ENCODE measurements at places on chromosomes 13 and 19. TPM values are rescaled to one million over a fixed set of nuclear protein-coding genes. Genes with fewer than 3 reads are reported as not detected.
A peak's percentile ranks its signal among the peaks of the same experiment; 100 is the strongest.

DNA sequence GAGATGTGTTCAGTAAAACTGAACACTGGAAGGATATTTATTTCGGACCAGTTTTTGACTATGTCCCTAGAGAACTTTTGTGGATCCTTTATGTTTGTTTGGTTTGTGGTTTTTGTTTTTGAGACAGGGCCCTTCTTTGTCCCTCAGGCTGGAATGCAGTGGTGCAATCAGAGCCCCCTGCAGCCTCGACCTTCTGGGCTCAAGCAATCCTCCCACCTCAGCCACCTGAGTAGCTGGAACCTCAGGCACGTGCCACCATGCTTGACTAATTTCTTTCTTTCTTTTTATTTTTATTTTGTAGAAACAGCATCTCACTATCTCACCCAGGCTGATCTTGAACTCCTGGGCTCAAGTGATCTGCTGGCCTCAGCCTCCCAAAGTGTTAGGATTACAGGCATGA, 955 bp upstream of the ZNF709 start:
- H3K4me3 ChIP-seq: no peak overlapping the region
- DNase-seq: no peak
- no peaks in the 10 kb centered on the region for H3K36me3 ChIP-seq
- no peak overlapping the region for H3K27ac ChIP-seq
- no peaks in the 10 kb centered on the region for H3K27me3 ChIP-seq

- H3K36me3 ChIP-seq: no peaks in the 10 kb centered on the region
- no peak for DNase-seq
- H3K4me1 ChIP-seq: peaks cover 9% of the 10 kb centered on the region
- no peaks in the 10 kb centered on the region for H3K27me3 ChIP-seq
- H3K27ac ChIP-seq: no peak overlapping the region
- no peak overlapping the region for H3K4me3 ChIP-seq
These were observed 107.0 kb downstream of the ZNF536 start for GRCh38 chr19:30479231-30479630.

DNA sequence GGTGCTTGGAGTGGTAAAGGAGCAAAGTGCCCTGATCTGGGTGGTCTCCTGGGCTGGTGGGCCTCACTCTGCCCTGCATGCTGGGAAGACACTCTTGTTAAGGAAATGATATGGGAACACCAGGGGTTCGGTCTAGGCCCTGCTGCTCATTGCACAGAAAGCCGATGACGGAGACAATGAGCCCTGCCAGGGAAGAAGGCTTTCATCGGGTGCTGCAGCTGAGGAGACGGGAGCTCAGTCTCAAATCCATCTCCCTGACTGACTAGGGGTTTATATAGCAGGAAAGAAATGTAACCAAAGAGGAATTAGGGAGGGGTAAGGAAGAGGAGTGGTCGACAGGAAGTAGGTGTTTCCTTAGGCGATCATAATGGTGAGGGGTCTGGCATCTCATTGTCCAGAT, 253.4 kb downstream of the TEX29 start:
- H3K36me3 ChIP-seq: no peaks in the 10 kb centered on the region
- no peak for DNase-seq
- no peaks in the 10 kb centered on the region for H3K4me1 ChIP-seq
- H3K27ac ChIP-seq: no peak overlapping the region

DNA sequence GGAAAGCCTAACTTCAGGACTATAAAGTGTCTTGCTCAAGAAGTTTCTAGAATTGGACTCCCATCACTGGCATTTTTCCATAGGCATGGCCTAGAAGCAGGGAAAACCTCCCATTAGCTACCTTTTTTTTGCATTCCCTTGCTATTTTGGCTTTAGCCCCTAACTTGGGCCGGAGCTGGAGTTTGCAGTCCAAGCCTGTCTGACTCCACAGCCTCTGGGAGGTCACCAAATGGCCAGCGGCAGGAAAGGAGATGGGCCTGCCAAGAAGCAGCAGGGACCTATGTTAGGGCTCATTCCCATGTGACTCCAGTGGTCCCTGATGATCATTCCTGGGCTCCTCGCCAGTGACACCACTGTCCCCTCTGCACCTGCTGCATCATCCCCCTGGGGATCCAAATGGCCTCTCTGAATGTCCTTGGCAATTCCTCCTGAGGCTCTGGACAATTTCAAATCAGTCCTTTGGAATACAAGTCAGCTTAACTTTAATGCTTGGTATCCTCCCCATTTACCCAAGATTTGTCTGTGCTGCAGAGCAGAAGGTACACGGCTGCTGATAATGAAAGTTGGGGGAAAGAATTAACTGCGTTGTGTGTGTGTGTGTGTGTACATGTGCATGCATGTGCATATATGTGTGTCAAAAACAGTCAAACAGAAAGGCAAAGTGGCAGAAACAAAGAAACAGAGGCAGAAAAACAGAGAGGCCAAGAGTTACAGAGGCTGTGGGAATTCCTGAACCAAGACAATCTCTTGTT, 69.8 kb upstream of the SERP2 start:
- H3K36me3 ChIP-seq: no peaks in the 10 kb centered on the region
- H3K4me1 ChIP-seq: no peaks in the 10 kb centered on the region
- H3K27me3 ChIP-seq: no peaks in the 10 kb centered on the region
- H3K27ac ChIP-seq: peak overlapping the region; percentile 41
- H3K4me3 ChIP-seq: no peak overlapping the region

DNA sequence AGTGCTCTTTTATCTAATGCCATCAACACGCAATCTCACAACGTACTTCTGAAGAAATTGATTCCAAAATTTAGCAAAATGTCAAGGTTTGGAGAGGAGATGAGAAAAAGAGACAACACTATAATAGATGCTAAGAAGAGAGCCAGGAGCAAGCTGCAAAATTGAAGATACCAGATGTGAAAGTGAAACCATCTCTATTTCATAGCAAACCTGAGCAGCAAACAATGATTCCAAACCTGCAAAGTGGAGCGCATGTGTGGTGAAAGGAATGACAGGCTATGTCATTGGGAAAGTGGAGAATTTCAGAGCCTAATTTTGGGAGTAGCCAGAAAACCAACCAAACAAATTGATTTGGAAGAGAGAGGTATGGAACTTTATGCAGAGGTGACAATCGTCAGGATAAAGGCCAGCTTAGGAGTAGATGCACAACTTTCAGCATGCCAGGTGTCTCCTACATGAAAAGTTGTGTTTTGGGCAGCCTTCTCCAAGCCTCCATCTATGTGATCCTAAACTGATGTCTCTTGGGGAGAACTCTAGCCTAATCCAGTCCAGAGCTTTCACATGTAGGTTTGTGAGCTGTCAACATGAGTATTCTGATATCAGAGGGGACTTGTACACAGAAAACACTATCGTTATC, 158.4 kb upstream of the FNDC3A start:
- no peak overlapping the region for H3K4me3 ChIP-seq
- no peaks in the 10 kb centered on the region for H3K4me1 ChIP-seq
- H3K27me3 ChIP-seq: no peaks in the 10 kb centered on the region
- no peak overlapping the region for H3K27ac ChIP-seq

RAB4B gene
- 23.6 TPM for total RNA-seq

PPP1R13L gene
- 230 TPM for total RNA-seq

TMEM238 gene
- 1.2 TPM for total RNA-seq

PGLYRP1 gene
- total RNA-seq: not detected
